ENCODE measurements at places on chromosomes 2 and 18.

- DNase-seq = no peak
Measured at GRCh38 chr2:60400462-60401246, 152.8 kb downstream of the BCL11A start.

- peak; percentile 13 for DNase-seq
Measured at GRCh38 chr18:2441544-2441943, 129.8 kb downstream of the METTL4 start.

DNA sequence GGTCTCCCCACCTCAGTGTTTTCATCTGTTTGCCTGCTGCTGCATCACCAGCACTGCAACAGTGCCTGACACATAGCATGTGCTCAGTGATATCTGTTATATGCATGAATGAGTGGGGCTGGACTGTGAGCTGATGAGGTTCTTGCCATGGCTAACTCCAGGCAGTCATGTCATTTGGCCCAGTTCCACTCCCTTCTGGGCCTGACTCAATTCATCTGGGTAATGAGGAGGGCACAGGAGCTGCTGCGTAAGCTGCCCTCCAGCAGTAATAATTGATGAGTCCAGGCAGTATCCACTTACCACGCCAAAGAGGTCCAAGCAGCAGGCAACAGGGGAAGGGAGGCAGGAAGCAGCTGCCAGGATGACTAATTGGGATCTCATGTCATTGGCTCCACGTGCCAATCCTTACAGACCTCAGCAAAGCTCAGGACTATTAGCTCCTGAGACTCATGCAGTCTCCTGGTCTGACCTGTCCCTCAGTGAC, 34.1 kb upstream of the MAT2A start:
- peak; percentile 87 for DNase-seq

DNA sequence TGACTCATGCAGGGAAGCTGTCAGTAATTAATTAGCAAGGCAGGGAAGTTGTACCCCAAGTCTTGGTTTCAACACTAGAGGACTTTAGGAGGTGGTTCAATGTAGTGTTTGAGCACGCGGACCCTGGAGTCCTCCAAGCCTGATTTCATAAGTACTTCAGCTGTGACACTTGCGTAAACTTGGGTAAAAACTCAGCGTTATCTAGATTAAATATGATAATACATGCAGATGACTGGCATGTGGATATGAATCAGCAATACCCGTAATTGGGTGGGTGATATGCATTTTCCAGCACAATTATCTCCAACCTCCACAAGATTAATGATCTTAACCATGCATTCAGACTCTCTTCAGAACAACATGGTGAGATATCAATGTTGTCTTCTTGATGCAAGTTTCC, 5.2 kb downstream of the UGT1A7 start:
- no peak for DNase-seq

DNA sequence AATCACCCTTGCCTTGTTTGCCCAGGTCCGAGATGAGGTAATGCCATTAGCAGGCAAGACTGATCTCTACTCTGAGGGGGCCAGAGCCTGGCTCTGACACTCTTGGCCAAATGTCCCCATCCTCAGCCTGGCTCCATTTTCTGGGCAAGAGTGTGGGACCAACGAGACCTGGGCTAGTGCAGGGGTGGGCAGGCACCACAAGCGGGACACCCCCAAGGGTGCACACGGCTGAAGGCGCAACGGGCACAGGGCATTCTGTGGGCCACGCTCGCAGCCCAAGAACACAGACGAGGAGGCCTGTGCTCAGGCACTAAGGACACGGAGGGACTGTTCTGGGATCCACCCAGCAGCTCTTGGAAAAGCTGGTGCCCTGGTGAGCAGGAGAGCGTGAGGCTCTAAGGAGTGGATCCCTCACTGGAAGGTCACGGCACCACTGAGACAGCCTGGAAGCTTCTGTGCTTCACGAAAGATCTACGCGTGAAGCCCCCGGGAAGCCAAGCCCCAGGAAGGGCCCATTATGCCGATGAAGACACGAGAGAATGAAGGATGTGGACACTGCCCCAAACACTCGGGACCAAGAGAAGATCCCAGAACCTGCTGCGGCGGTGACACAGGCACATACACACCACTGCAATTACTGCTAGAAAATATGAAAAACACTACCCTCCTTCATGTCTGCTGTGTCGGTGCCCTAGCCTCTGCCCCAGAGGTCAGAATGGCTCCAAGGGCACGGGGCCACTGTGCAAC, 138.2 kb downstream of the HDAC4 start:
- no peak for DNase-seq

DNA sequence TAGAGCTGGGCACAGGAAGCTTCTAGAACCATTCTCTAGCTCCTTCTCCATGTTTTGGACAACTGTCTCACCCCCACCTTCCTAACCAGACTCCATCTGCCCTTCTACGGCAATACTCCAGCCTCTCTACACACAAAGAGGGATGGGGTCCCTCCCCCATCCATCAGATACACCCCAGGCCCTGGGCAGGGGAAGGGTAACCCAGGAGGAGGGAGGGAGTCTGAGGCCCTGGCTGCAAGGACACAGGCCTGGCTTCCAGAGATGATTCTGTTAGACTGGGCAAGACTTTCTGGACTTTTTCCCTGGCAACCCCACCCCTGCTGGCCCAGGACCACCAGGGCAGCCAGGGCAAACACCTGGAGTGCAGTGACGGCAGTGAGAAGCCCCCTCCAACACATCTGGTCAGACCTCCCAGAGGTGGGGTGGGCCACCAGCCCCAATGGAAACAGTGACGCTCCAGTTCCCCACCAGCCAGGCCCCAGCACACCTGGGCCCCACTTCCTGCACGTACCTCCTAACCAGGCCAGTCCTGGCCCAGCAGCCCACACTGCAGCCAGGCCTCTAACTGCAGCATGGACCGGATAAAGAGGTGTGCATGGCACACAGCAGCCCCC, 6.5 kb downstream of the CYP26B1 start:
- DNase-seq = no peak

GRCh38 chr2:170836027-170836426, 19.3 kb downstream of the GAD1 start:
- DNase-seq = no peak

Measured in astrocyte of the spinal cord (primary cell).